Activated naive CD8-positive, alpha-beta T cell treated with anti-CD3 and anti-CD28 coated beads, Interleukin-2, amount 50 U/mL, for 16 hours (primary cell): ENCODE measurements at places on chromosomes 4 and X.

GRCh38 chr4:1204286-1204827 is 32.0 kb upstream of the SPON2 start:
- DNase-seq: no peak

DNA sequence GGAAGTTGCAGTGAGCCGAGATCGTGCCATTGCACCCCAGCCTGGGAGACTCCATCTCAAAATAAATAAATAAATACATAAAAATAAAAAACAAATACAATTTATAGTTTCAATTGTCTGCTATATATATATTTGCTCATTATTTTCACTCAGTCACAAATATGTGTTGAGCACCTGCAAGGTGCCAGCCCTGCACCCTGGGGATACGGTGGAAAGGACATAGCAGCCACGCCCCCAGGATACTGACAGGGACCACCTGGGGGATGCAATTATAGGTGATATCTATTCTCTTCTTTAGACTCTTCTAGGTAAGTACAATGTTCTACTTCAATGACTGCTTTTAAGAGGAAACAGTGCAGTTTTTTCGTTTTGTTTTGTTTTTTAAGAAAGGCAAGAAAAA is 85.0 kb downstream of the JAKMIP1 start:
- DNase-seq: no peak

- DNase-seq: no peak
Measured at GRCh38 chrX:48784726-48785125, 1.7 kb upstream of the GATA1 start.

DNA sequence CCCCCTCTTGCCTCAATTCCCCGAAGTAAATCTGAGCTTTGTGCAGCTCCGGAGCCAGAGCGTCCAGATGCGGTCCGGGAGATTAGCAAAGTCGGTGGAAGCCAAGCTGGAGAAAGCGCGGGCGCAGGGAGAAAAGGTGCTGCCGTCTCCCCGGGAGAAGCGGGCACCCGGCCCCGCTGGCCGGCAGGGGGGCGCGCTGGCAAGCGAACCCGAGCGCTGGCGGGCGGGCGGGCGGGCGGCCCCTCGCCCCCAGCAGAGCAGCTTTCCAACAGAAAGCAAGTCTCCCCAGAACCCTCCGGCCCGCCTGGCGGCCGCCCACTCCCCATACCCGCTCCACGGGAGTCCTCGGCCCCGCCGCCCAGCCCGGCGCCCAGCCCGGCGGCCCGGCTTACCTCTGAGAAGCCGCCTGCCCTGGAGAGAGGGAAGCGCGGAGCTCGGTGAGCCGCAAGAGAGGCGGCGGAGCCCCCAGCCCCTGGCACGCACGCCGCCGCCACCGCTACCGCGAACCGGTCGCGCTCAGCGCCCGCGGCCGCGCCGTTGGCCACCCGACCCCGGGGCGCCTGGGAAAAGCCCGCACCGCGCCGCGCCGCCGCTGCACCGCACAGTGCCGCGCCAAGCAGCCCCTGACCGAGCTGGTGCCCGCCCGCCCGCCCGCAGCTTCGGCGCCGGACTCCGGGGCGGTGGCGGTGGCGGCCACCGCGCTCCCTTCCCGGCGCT is 529 bp upstream of the CITED1 start:
- DNase-seq: no peak

- DNase-seq: no peak
Measured at GRCh38 chr4:83629945-83630721, 94.2 kb downstream of the GPAT3 start.

- no peak for DNase-seq
Measured at GRCh38 chr4:10973686-10974085, 289.1 kb upstream of the CLNK start.

- no peak for DNase-seq
Measured at GRCh38 chrX:57822818-57823217, 87.4 kb downstream of the ZXDA start.

DNA sequence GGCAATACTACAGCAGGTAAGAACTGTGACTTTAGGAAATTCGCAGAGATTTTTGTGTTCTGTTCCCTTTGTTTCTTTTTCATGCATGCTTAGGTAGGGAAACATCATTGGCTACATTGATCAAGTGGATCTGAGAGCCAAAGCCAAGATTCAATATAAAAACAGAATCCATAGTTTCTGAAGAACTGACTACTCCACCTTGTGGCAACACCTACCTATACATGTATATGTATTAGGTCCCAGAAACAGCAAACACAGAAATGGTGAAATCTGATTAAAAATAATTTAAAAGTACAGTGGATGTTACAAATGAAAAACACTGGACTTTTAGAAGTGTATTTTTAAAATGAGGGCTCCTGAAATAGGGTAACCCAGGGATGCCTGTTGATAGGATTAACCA is 322.6 kb upstream of the MAOA start:
- no peak for DNase-seq

- no peak for DNase-seq
Measured at GRCh38 chrX:48835524-48836329, at the start of gene PCSK1N. Gene PCSK1N, minus strand, starts transcription at chrX:48835610. Its CDS starts 78 bp downstream, at chrX:48835532.

DNA sequence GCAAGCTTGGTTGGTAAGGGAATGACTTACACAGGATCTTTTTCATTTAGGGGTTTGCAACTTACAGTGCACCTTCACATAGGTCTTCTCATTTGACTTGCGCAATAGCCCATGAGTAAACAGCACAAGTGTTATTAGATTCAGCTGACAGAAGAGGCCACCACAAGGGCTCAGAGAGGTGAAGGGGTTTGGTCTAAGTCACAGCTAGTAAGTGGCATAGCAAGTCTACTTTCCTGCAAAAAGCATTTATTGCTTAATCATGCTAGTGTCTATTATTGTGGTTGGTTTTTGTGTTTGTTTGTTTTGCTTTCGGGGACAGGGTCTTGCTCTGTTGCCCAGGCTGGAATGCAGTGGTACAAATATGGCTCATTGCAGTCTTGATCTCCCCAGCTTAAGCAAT is 83.3 kb downstream of the SPRY1 start:
- DNase-seq: no peak

DNA sequence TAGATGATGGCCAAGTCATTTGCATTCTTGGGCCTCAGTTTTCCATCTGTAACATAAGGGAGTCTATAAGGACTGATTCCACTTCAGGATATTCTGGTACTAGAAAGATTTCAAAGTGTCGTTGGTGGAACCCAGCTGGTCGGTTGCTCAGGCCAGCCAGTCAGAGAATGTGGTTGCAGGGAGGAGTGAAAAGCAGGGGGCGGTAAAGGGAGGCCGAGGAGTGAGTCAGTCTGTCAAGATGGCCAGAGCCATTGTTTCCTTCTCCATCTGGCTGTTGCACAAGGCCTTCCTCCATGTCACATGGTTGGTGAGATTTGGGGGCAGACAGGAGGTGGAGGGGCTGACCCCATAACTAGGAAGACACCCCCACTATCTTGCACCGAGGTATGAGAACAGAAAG is 38.2 kb downstream of the STARD8 start:
- no peak for DNase-seq

- no peak for DNase-seq
Measured at GRCh38 chr4:85478576-85478975, 3.6 kb downstream of the ARHGAP24 start.

GRCh38 chrX:4547213-4547836 is 833.9 kb upstream of the PRKX start:
- no peak for DNase-seq

DNA sequence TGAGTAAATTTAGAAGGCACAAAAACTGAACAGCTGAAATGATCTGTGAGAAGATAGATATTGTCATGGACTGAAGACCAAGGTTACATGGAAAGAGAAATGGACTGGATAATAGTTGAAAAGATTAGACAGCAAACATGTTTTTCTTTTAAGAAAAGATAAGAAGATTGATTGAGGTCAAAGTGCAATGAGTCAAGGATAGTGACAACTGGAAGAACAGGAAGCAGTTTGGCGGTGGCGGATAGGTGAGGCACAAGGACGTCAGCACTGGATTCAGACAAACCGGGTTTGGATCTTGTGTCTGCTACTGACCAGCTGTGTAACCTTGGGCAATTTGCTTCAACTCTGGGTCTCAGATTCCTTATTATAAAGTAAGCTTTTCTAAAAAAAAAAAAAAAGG is 2.0 kb upstream of the HPGD start:
- no peak for DNase-seq

DNA sequence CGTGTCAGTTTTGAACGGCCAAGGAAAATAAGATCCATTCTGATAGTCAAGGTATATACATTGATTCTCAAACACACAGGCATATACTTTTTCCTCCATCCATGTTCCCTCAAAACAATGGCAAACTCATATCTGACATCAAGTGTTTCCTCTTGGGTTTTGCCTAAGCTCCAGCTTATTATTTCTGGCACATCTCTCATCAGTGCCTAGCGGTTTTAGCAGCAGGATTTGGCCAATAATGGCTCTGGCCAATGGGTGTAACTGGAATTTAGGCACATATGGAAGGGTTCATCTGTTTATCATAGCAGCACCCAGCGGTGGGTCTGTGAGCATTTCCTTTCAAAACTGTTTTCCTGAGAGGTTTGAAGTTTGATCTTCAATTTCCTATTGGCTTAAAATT is 161.6 kb upstream of the TLL1 start:
- DNase-seq: no peak

DNA sequence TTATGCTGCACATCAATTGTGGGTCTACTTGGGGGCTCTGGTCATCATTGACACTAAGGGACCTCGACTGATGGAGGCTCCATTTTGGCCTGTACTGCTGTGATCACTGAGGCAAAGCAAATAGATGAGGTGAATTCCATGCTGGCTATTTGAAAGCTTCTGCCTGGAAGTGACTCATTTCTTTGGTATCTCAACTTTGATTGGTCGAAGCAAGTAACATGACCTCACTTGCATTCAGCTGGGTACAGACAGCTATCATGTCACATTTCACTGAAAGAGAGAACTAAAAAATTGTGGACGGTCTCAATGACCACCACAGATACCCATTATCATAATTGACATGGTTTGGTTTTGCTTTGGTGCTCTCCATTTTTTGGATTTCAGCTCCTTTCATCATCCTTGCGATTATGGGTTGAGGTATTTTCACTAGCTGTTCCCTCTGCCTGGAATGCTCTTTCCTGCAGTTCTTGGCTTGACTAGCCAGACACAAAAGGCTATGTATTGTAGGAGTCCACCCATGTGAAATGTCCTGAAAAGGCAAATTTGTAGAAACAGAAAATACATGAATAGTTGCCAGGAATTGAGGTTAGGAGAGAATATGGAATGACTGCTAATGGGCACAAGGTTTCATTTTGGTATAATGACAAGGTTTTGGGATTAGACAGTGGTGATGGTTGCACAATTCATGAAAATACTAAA is 369.2 kb upstream of the LCORL start:
- no peak for DNase-seq

DNA sequence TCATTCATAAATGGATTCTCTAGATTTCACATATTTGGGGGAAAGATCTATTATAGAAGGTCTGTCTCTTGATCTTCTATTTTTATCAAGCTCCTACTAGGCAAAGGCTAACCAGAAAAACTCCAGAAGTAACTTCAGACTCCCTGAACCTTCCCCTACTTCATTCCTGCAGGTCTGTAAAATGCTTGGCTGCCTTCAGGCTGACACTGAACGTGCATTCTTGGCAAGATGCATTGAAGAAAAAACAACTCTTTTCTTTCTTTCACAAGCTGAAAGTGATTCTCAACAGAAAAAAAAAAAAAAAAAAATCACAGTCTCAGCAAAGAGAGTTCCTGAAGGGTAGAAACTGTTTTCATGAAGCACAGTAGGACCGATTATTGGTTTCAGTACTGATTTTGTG is 12.7 kb downstream of the OPHN1 start:
- DNase-seq: no peak

DNA sequence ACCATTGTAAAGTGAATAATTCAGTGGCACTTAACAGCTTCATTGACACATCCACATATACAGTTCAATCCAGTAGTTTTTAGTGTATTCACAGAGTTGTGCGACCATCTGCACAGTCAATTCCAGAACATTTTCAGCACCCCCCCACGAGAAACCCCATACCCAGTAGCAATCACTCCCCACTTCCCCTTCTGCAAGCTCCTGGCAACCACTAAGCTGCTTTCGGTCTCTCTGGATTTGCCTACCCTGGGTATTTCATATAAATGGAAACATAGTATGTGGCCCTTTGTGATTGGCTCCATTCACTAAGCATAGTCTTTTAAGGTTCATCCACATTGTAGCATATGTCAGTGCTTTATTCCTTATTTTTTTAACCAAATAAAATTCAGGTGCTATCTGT is 10.0 kb downstream of the MSL3 start:
- DNase-seq: no peak

DNA sequence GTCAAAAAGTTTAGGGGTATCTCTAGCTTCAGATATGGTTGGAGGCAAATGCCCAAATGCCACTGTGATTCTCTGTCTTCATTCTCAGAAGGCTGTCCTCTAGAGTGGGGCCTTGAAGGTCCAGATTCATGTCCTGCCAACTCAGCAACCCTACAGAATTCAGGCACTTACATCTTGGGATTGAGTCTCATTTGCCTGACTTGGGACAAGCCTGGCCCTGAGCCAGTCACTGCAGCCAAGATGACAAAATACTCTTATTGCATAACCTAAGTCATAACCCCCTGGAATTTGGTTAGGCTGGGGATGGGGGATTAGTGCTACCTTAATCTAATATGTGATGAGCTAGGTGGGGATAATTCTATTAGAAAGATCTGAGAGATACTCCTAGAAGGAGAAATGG is 100.5 kb downstream of the AREG start:
- DNase-seq: no peak

DNA sequence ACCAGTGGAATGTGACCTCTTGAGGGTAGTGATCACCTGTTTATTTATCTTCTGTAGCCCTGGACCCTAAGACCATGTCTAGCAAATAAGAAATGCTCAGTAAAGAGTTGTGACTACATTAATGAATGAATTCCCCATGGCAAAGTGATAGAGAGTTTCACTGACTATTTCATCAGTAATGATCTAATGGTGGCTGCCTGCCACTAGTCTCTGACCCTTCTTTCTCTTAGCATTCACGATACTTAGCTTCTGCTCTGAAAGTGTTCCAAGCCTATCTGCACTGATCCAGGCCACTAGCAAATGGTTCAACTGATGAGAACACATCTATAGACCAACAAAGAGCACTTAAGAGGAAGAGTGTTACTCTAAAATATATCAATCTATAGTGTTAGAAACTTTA is 50.0 kb upstream of the RASGEF1B start:
- DNase-seq: no peak

DNA sequence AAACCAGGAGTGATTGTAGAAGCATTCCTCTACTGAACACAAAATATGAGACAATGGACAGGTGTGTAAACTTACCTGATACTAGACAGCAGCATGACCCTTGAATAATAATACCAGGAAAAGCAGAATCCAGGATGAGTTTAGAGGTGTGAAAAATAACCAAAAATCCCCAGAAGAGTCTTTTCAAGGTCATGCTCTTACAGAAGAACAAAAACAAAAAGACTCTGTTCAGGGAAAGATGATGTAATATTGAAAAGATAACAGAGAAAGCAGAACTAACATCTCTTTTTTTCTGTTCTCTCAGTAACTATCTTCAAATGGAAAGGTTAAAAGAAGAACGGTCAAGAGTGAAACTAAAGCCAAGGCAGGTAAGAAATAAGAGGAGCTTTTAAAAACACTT is 14.0 kb upstream of the ARHGAP10 start:
- no peak for DNase-seq

- no peak for DNase-seq
Measured at GRCh38 chr4:46266106-46266505, 123.8 kb downstream of the GABRA2 start.
